Stimulated activated CD8-positive, alpha-beta memory T cell treated with anti-CD3 and anti-CD28 coated beads, Interleukin-7, amount 100 ng/mL, for 24 hours (primary cell): ENCODE measurements at places on chromosomes 12 and 14.

GRCh38 chr14:104677512-104678332, 11.7 kb upstream of the INF2 start:
- peak; percentile 52 for DNase-seq

DNA sequence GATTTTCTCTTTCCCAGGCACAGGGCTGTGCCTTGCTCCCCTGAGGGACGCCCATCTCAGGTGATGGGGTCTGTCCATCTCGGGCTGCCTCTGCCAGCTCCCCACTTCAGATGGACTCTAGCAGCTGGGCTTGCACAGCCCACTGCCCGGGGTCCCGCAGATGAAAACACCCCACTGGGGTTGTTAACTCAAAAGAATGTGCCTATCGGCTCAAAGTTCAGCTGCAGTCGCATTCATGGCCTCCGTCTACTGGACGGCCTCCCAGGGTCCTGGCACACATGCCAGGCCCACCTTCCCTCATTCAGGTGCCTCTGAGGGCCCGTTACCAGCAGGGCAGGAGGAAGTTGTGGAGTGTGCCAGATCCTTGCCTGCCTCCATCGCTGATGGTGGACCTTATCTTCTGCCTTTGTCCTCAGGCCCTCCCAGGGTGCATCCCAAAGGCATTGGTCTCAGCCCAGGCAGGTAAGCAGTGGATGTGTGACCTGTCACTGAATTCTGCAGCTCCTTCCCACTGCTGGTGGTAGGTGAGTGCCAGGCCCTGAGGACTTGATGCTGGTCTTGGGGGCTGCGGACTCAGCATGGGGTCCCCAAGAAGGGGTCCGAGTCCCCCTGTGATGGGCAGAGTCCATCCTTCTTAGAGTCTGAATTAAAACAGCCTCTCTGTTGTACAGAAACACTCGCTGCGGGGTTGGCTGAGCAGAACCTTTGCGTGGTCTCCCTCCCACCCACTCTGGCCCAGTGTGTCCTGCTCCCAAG, 324.6 kb upstream of the DIO3 start:
- DNase-seq: no peak

- no peak for DNase-seq
Observed at GRCh38 chr12:122849352-122850047, 14.2 kb downstream of the HIP1R start.

DNA sequence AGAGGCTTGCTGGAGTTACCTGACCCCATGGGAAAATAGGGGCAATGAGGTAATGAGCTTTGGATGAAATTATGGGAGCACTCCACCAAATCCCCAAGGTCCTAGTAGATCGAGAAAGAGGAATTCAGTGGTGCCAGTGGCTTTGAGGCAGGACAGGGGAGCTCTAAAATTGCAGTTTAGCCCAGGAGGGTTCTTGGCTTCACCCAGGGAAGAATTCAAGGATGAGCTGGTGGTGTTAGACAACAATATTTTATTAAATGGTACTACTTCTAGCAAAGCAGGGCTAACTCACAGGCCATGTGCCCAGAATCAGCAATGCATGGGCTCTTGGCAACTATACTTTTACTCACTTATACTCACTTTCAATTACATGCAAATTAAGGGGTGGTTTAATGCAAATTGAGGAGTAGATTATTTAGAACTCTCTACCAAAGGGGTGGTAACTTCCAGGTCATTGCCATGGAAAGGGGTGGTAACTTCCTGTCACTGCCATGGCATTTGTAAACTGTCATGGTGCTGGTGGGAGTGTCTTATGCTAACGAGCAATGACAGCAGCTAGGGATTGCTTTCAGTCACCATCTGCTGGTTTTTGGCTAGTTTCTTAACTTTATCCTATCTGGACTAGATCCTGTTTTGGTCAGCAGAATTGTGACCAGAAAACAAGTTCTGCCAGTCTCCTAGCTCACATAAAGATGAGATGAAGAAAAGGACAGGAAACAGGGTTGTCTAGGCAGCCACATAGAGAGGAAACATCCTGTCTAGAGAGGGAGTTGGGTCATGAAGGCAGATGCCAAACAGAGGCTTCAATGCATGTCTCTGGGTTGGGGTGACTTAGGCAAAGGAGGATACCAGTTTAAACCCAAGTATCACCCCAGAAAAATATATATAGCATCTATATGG, 64.7 kb downstream of the ZNF641 start:
- no peak for DNase-seq

DNA sequence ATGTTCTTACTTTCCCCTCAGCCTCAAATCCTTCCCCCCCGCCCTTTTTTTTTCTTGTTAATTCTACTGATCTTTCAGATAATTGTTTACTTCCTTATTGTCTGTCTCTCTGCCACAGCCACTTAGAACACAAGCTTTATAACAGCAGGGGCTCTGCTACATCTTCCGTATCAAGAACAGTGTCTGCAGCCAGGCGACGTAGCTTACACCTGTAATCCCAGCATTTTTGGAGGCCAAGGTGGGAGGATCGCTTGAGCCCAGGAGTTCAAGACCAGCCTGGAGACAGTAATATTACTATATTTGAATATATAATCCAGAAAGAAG, 5.4 kb downstream of the SOS2 start:
- DNase-seq: no peak

GRCh38 chr12:118436002-118436730, 59.8 kb downstream of the SUDS3 start:
- DNase-seq: no peak

GRCh38 chr12:62873116-62873825, 61.7 kb downstream of the PPM1H start:
- DNase-seq: no peak

- DNase-seq: no peak
Observed at GRCh38 chr14:51014086-51014485, 69.8 kb upstream of the PYGL start.
